Ascending aorta (tissue), 2 donors: ENCODE measurements at places on chromosomes 7 and 10.

DNA sequence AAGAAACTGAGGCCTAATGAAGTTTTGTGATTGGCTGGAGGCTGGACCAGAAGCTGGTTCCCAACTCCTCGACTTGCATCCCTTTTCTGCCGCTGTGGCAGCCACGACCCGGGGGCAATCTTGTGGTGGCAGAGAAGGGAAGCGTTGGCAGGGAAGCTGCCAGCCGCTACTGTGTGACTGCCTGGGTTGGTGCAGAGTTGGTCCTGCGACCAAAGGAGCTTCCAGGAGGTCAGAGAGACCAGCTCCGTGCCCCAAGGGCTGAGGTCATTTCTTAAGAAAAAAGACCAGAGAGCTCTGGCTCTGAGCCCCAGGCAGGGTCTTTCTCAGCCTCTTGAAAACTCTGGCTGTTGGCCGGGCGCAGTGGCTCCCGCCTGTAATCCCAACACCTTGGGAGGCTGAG lies 47.2 kb downstream of the PRF1 start:
- H3K36me3 ChIP-seq: no peaks in the 10 kb centered on the region
- no peak for DNase-seq
- H3K4me3 ChIP-seq: no peak overlapping the region
- no peaks in the 10 kb centered on the region for H3K27me3 ChIP-seq
- no peaks in the 10 kb centered on the region for H3K4me1 ChIP-seq

DNA sequence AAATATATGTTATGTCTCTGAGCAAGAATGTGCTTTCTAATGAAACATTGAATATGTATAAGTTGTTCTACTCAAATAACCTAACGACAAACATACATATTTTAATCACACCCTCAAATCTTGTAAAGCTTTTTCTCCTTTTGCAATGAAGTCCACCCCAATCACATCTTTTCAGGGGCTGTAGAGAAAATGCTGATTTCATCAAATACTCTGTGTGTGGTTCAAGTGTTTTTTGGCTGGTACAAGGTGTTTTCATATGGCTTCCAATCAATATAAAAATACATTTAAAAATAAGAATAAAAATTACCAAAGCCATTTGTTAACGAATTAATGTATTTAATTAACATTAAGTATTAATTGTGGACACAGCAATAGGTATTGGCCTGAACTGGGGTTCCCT lies 57.2 kb upstream of the TMEM196 start:
- H3K36me3 ChIP-seq: no peaks in the 10 kb centered on the region
- H3K27ac ChIP-seq: no peak overlapping the region
- no peak for DNase-seq
- H3K4me3 ChIP-seq: no peak overlapping the region
- H3K4me1 ChIP-seq: no peaks in the 10 kb centered on the region

DNA sequence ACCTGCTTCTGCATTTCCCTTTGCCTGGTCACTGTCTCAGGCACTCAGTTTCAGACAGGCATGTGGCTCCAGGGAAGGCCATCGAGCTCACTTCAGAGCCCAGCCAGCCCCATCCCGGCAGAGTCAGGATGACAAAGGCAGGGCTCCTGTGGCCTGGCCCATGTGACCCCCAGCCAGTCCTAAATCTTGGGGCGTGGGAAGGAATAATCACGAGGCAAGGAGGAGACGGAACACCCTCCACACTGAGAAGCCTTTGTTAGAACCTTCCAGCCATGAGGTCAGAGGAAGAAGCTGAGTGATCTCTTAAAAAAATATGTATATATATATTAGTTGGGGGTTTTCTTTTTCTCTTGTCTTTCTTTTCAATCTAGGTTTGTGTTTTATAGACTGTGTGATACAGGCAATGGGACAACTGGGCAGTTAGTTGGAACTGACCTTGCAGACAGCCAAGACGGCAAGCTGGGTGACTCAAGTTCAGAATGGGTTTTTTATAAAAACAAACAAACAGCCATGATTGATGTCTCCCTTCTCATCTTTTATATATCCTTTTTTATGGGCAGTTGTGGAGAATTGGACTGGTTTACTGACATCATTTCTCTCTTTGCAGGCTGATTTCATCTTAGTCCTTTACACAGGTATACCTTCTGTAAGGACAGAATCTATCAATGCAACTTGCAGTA lies 60.8 kb downstream of the CHN2 start:
- no peaks in the 10 kb centered on the region for H3K27me3 ChIP-seq
- H3K4me3 ChIP-seq: no peak overlapping the region
- H3K4me1 ChIP-seq: no peaks in the 10 kb centered on the region
- no peak for DNase-seq
- H3K27ac ChIP-seq: no peak overlapping the region

DNA sequence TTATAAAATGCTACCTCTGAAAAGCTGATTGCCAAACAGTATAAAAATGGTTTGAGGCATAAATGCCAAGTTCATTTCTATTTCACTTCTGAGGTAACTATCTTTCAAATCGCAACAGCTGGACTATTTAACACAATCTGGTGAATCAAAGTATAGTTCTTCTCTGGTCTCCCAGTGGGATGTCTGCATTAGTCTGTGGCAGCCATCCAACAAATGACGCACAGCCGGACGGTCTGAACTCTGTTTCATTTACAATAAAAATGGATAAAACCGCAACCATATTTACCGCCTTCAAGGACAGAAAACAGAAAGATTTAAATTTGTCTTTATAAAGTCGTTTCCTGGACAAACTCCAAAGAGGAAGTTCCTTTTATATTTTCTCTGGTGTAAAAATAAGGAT lies 41.9 kb downstream of the ENO4 start:
- H3K4me3 ChIP-seq: peak overlapping the region; percentile 25
- H3K4me1 ChIP-seq: peaks cover 13% of the 10 kb centered on the region
- H3K27me3 ChIP-seq: no peaks in the 10 kb centered on the region
- no peak overlapping the region for H3K27ac ChIP-seq
- no peak for DNase-seq
